ENCODE measurements at places on chromosomes 1 and 21. TPM values are rescaled to one million over a fixed set of nuclear protein-coding genes. Genes with fewer than 3 reads are reported as not detected.
A peak's percentile ranks its signal among the peaks of the same experiment; 100 is the strongest.

The GJC2 gene
- total RNA-seq = 0.65 TPM

The PERM1 gene
- total RNA-seq = not detected

The HRNR gene
- total RNA-seq = not detected

The CFAP74 gene
- total RNA-seq = 0.12 TPM

The AMY1C gene
- total RNA-seq = not detected

- DNase-seq = no peak
Measured at GRCh38 chr1:92306020-92306419, 7.2 kb downstream of the RPAP2 start.

GRCh38 chr1:63971557-63971956 is 197.7 kb downstream of the ROR1 start:
- DNase-seq = no peak

DNA sequence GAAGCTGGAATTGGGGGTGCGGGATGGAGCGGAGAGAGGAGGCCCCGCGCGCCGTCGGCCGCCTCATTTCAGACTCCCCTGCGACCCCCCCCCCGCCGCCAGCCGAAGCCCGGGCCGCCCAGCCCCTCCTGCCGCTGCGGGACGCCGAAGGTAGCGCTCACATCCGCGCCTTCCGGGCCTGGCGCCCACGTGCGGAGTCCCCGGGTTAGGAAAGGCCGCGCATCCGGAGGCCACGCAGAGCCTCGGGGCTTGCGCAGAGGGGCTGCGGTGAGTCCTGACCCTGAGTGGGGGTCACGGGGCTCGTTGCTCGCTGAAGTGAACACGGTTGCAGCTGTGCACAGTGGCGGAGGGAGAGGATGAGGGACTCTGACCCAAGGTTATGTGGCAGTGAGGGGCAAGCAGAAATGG is 552 bp upstream of the ZNF496 start:
- peak; percentile 41 for DNase-seq

DNA sequence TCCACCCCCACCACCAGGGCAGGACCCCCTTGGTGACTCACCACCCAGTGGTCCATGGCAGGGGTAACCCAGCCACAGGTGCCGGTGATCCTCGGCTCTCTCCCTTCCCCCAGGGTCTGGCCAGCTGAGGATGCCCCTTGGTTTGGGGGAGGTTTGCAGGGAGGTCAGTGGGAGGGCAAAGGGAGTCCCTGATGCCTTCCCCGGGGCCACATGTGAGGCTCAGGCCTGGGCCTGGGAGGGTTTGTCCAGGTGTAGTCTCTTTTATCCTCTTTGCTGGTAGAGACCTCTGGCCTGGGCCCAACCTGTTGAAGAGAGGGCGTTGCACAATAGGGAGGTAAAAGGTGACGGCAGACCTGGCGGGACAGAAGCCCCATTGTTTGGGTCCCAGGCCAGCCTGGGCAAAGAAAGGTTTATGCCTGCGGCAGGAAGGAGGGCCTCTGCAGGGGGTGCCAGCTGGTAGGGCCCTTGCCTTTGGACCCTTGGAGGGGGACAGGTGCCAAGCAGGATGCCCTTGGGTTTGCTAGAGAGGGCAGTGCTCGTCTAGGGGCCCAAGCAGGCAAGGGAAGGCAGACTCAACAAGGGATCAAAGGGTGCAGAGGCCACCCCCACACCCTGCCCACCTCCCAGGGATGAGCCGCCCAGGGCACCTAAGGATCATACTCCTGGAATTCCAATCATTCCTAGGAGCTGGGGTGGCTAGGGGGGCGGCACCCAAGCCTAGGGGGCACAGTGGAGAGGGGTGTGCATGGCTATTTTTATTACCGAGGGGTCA is 760 bp upstream of the TINAGL1 start:
- DNase-seq = no peak

DNA sequence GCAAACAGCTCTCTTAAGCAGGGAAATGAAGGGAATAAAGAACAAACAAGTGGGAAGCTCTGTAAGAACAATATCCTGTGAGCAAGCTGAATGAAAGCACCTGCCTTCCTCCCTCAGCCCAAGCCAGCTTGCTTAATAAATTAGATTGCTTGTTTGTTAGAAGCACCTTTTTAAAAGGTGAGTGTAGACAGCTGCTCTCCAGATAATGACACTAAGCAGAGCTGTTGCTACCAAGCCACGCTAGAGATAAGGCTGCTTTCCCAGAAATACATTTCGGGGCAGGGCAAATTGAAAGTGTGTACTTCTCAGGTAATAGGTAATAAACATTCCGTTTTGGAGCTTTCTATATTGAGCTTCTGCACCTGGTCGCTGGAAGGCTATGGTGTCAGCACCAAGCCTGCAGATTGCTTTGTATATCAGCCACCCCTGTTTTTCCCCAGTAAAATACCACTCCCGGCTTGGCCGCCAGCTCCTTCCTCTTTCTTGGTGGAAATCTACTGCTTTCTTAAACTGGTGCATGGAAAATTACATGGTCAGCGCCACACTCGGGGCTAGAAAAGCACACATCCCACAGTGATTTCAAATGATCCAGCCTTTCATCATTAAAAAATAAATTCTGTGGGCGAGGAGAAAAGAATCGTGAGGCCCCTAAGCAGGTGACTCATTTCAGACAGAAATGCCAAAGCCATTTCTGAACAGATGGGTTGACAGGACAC is 151.3 kb downstream of the ETS2 start:
- DNase-seq = no peak

GRCh38 chr1:42479621-42480020 is 16.5 kb downstream of the CCDC30 start:
- no peak for DNase-seq

DNA sequence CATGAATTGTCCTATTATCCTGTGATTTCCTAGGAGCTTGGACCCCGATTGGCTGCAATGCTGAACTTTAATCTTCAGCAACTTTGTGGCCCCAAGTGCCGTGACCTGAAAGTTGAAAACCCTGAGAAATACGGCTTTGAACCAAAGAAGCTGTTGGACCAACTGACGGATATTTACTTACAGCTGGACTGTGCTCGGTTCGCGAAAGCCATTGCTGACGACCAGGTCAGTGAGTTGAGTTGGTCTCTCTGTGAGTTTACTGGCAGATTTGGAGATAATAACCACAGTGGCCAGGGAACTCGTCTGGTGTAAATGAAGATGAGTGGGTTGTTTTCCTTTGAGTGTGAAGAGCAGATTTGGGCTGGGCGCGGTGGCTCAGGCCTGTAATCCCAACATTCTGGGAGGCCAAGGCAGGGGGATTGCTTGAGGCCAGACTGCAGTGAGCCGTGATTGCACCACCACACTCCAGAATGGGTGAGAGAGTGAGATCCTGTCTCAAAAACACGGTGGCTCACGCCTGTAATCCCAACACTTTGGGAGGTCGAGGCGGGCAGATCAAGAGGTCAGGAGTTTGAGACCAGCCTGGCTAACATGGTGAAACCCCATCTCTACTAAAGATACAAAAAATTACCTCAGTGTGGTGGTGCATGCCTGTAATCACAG is 39.1 kb upstream of the KIF1B start:
- no peak for DNase-seq

- no peak for DNase-seq
Measured at GRCh38 chr1:77310924-77311323, 29.1 kb downstream of the AK5 start.

DNA sequence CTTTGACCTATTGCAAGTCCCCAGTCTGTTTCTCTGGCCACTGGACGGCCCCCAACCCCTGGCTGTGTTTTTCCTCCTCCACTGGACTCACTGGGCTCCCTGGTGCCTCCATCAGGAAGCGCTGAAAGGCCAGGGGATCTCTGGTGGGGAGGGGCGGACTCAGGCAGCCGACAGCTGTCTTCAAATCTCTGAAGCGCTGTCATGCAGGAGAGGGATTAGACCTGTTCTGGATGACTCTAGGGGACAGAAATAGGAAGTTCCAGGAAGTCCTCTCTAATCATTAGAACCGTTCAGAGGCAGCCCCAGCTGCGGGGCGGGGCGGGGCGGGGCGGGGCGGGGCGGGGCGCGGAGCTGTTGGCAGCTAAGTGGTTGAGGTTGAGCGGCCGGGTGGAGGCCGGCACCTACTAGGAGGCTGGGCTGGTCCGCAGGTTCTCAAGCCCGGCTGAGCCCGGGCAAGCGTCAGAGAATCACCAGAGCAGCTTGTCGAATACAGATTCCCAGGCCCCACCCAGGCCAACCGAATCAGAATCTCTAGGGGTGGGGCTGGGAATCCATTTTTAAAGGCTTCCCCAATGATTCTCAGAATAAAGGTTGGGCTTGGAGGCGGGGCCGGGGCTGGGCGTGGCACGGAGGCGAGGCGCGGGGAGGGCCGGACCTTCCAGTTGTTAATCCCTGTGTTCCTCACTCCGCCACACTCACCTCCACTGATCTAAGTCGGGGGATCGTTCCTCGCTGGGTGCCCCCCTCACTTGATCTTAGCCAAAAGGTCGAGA is 11.4 kb upstream of the PHLDA3 start:
- DNase-seq = no peak

- no peak for DNase-seq
Measured at GRCh38 chr1:8219530-8219929, 98.4 kb upstream of the SLC45A1 start.

DNA sequence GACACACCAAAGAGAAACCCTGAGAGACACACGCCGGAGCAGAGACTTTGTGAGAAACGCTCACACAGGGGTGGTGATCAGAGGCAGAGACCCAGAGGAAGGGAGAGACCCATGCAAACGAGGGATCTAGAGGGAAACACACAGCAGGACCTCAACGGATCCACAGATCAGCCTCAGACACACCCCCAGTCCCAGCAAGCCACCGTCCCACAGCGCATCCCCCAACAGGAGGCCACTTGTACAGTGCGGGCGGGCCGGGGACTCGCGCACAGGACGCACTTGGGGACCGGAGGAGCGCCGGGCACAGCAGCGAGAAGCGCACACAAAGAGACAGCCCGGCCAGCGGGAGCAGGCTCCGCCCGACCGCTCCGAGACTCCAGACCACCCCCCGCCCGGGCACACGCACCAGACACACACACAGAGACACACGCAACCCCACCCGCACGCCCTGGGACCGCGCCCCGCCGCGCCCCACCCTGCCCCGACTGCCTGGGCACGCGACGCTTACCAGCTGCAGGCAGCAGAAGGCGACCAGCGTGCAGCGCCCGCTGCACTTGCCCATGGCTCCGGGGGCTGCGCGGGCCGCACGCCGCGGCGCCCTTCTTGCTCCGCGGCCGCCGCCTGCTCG is 587 bp downstream of the NKAIN1 start:
- peak; percentile 64 for DNase-seq

- DNase-seq = no peak
Measured at GRCh38 chr21:45055861-45056260, 18.5 kb upstream of the ADARB1 start.

DNA sequence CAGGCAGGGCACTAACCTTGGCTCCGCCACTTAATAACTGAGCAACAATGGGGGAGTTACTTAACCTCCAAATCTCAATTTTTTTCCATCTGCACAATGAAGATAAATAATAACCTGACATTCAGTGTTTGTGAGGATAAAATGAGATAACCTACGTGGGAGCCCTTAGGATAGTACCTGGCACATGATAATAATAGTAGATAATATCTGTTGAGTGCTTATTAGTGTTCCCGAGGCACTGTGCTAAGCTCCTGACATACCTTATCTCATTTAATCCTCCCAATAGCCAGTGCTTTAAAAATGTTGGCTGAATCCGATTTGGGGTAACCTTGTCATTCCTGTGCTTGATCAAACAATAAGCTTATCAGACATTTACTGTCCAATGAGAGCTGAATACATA is 128.7 kb upstream of the UBE2U start:
- no peak for DNase-seq

GRCh38 chr21:21102896-21103295 is 104.7 kb downstream of the NCAM2 start:
- no peak for DNase-seq

GRCh38 chr21:38806942-38807284 is 1.2 kb downstream of the ETS2 start:
- no peak for DNase-seq

Data from neural crest cell (in vitro differentiated cells).